Effector CD8-positive, alpha-beta T cell (primary cell): ENCODE measurements at places on chromosomes 7 and 10.

GRCh38 chr10:59057345-59057744, 119.1 kb upstream of the PHYHIPL start:
- DNase-seq, result no peak

DNA sequence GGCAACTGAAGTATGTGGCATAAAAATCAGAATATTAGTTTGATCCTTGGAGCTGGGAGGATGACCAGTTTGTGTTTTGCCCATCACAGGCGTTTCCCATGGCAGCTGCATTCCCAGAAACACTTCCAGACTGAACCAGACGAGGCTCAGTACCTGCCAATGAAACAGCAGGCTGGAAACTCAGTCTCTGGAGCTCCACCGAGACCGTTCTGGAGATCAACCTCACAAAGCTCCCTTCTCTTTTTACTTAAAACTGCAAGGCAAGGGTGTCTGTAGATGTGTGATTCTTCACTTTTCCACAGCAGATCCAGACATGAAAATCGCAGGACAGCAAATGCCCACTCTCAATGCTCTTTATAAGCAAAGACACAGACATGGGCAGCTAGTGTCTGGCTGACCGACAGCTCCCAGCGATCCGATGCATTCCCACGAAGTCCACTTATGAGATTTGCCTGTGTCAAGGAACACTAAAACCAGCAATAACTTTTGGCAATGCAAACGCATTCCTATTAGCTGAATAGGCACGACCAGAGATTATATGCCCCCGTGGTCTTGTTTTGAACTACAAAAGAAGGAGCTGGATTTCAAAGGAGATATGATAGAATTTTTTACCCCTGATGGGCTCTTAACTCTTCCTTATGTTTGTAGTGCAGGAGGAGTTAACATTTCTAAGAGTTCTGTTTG, 72.6 kb downstream of the ADAM12 start:
- no peak for DNase-seq

- DNase-seq, result no peak
Observed at GRCh38 chr7:105759670-105760550, 116.5 kb downstream of the ATXN7L1 start.

GRCh38 chr7:43278088-43278644, 165.7 kb downstream of the HECW1 start:
- DNase-seq, result no peak

GRCh38 chr10:34244756-34245484, 570.2 kb downstream of the PARD3 start:
- DNase-seq, result no peak

DNA sequence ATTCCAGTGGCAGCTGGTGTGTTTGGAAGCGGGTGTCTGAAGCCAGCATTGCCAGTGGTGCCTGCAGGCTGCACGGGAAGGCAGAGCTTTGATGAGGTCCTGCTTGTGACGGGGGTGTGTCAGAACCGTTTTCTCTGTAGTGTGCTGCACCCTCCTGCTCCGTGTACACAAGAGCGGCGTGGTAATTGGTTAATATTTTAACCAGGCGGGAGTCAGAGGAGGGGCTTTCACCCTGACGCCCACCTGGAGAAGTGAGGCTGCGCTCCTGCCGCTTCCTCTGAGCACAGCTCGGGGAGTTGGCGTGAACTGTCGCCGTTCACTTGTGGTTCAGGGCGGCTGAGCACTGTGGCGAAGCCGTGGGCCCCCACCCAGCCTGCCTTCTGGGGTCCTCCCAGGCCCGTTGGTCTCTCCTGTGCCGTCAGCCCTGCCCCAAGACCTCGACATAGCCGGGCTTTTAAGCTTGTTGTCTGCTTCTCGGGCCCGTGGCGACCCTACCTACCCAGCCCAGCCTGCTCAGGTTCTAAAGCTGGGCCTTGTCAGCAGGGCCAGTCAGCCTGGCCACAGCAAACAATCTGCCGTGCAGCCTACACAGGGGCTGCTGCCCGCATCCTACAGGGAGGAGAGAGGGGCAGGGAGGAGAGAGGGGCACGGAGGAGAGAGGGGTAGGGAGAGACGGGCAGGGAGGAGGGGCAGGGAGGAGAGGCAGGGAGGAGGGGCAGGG, 11.6 kb downstream of the NKX6-2 start:
- DNase-seq, result no peak

DNA sequence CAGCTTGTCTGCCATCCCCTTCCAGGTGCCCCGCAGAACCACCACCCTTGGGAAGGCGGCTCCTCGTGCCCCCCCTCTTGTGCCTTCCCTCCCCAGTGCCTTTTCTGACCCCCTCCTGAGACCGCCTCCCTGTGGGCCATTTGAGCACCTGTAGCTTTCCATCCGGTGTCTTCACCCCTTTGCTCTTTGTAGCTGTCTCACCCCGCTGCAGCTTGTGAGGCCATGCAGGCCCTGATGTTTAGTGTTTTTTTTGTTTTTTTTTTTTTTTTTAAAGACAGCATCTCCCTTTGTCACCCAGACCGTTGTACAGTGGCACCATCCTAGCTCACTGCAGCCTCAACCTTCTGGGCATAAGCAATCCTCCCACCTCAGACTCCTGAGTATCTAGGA, 52.5 kb downstream of the CUX1 start:
- no peak for DNase-seq

DNA sequence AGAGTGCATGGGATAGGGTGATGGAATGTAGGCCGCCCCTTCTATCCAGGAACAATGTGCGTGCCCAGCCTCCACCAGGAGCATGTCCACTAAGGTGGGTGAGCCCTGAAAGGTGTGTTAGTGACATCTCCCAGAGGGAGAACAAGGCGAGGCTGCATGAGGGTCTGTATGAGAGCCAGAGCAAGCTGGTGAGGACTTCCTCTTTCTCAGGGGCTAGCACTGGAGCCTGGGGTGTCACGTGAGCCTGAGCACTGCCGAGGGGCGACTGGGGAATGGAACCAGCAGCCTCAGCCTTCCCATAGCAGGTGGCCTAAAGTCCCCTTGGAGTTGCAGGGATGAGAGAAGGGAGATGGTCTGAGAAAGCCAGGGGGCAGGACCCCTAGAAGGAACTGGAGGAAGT, 156.3 kb upstream of the COBL start:
- no peak for DNase-seq

DNA sequence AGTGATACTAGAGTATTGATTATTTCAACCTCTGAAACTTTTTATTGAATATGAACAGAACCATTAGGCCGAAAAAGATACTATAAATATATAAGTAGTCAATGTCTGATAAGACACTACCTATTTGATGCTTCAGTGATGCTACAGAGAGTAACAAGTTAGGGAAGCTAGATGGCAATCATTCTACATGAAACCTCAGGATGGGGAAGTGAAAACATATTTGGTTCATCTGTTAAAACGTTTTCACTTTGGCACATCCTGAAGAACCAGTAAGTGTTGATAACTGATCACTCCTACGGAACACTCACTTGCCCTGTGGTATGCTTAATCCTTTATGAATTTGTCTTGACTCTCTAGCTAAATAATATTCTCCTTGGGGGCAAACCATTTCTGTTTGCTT, 1064.9 kb downstream of the NXPH1 start:
- no peak for DNase-seq

GRCh38 chr10:31808258-31809218, 120.1 kb downstream of the ARHGAP12 start:
- no peak for DNase-seq

DNA sequence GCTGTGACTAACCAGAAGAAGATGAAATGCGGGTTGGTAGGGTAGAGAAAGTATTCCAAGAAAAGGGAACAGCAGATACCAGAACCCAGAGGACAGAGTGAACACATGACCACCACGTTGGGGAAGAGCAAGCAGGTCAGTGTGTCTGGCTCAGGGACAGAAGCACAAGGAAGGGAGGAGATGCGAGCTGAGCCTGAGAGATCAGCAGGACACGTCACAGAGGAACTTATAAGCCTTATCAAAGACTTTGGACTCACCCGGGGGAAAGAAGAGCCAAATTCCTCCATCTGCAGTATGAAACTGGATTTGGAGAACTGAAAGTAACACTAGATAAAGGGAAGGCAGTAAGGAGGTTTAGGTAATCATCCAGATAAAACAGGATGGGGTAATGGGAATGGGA, 232.1 kb upstream of the NPVF start:
- no peak for DNase-seq

DNA sequence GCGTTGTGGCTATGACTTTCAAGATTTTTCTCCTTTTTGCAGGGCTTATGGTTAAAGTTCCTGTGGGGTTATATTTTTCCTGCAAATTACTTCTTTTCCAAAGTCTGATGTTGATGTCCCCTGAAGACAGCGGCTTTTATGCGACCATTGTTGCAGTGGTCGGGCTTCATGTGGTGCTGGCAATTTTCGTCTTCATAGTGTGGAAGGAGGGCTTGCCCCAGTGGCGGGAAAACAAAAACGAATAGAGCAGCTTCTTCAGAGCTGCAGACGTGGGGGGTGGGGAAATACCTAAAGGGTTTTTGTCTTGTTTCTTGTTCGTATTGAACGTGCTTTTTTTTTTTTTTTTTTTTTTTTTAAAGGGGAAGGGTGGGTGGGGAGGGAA, 53.8 kb downstream of the MCMBP start:
- no peak for DNase-seq

GRCh38 chr10:76047521-76047920, 616.1 kb downstream of the LRMDA start:
- DNase-seq, result no peak

DNA sequence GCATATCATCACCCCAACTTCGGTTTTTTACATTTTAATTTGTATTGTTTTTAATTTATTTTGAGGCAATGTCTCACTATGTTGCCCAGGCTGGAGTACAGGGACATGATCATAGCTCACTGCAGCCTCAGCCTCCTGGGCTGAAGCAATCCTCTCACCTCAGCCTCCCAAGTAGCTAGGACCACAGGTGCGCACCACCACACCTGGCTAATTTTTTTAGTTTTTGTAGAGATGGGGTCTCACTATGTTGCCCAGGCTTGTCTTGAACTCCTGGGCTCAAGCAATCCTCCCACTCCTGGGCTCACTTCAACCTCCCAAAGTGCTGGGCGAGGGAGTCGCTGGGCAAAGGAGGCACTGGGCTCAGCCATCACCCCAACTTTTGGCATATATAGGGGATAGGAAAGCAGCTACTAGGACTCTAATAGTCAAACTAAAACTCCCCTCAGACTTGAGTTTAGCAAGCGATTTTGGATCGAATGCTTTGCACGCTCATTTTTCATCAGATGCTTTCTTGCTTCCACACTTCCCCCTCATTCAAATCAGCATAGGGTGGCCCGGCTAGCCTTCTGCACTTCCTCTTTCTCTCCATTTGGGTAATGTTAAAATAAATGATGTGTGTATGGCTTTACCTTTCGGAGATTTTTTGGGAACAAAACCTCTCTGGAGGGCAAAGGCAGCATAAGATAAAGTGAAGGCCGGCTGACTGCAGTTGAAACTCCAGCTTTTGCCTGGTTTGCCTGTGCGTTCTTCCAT, 20.8 kb upstream of the NMT2 start:
- DNase-seq, result no peak

GRCh38 chr7:50147951-50148808, 55.1 kb upstream of the ZPBP start:
- no peak for DNase-seq

- DNase-seq, result no peak
Observed at GRCh38 chr10:11958956-11959355, 83.7 kb downstream of the UPF2 start.

GRCh38 chr10:104326991-104327610, 11.2 kb downstream of the ITPRIP start:
- DNase-seq, result no peak

GRCh38 chr10:103820101-103821062, 35.0 kb downstream of the SH3PXD2A start:
- no peak for DNase-seq

GRCh38 chr10:25226775-25227682, 52.2 kb downstream of the GPR158 start:
- DNase-seq, result no peak

GRCh38 chr7:19105546-19105945, 11.9 kb downstream of the TWIST1 start:
- no peak for DNase-seq

GRCh38 chr10:90125456-90126255, 424.3 kb downstream of the KIF20B start:
- DNase-seq, result no peak

- DNase-seq, result no peak
Observed at GRCh38 chr10:76086761-76087639, 655.6 kb downstream of the LRMDA start.

DNA sequence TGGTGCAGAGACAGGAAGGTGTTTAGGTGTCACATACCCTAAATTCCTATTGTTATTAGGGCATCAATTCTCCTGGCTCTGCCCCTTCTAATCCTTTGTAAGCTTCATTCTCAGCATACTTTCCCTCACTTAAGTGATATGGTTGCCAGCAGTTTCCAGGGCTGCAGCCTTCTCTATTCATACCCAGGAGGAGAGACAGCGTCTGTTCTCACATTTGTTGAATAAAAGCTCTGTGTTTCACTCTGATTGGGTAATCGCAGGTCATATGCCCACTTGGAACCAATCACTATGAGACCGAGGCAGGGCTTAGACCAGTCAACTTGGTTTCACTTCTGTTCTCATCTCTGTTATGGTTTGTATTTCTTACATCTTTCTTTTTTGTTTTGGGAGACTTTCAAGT, 109.6 kb upstream of the MTPN start:
- no peak for DNase-seq

GRCh38 chr10:132681858-132682755, 103.8 kb downstream of the NKX6-2 start:
- no peak for DNase-seq

DNA sequence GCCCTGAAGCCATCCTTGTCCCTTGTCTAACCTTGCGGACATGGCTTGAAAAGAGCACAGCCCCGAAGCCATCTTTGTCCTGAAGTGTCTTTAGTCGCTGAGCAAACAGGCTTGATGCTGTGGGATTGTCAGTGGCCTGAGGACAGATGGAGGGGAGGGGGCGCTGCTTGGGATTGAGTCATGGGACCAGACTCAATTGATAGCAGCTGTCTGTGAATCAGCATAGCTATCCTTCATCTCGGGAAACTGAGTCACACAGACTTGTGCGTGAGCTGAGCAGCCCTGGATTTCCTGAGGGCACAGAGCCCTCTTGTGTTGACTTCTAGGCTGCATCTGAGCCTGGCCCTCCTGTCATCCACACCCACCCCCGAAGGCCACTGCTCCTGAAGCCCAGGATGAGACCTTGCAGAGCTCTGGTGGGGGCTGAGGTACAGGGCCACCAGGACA, 14.4 kb downstream of the MYO1G start:
- no peak for DNase-seq

GRCh38 chr7:42747044-42747443, 164.8 kb downstream of the C7orf25 start:
- DNase-seq, result no peak

DNA sequence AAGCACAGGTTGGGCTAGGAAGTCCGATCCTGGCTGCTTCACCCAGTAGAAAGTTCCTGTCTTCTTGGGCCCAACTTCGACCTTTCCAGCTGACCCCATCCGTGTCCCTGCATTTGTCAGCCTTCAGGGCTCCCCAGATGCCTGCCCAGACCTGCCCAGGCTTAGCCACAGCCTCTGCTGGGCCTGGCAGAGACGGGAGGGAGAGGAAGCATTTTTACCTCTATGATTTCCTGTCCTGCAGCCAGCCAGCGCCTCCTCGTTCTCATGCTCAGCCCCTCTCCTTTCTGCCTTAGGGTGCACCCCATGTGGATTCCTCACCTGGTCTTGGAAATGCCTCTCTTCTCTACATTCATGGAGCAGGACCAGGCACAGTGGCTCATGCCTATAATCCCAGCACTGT, 3.7 kb downstream of the METTL27 start:
- no peak for DNase-seq
